ENCODE measurements at places on chromosomes 4 and X.
A peak's percentile ranks its signal among the peaks of the same experiment; 100 is the strongest.

GRCh38 chr4:40195182-40196177, 1.4 kb upstream of the RHOH start:
- DNase-seq: no peak

GRCh38 chrX:25287521-25287920, 271.8 kb upstream of the ARX start:
- no peak for DNase-seq

DNA sequence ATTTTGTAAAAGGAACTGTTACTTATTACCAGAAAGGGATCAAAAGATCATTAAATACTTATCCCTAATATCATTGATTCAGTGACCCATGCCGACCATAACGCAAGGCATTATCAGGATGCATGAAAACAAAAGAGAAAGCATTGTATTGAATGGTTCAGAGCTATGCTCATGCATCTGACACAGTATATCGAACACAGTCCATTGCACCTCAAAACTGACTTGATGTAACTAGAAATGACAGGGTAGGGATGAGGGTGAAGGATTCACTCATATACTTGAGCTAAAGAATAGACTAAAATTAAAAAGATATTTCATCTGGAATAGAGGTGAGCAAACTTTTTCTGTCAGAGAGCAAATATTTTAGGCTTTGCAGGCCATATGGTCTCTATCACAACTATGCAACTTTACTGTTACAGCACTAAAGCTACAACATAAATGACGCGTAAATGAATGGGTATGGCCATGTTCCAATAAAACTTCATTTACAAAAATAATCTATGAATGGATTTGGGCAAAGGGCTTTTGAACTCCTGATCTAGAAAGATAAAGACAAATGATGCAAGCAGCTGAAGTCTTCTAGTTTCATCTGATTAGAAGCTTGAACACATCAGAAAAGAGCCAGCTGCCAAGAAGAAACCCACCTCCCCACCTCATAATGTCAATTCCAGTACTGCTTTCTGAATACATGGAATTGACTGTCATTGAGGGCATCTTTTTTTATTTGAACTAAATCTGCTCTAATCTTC, 12.9 kb upstream of the SPP1 start:
- no peak for DNase-seq

GRCh38 chrX:10049236-10049635, 82.1 kb downstream of the CLDN34 start:
- DNase-seq: no peak

GRCh38 chr4:76749355-76749754, 148.6 kb downstream of the SOWAHB start:
- no peak for DNase-seq

GRCh38 chr4:2076908-2077536, 17.9 kb downstream of the NAT8L start:
- no peak for DNase-seq

DNA sequence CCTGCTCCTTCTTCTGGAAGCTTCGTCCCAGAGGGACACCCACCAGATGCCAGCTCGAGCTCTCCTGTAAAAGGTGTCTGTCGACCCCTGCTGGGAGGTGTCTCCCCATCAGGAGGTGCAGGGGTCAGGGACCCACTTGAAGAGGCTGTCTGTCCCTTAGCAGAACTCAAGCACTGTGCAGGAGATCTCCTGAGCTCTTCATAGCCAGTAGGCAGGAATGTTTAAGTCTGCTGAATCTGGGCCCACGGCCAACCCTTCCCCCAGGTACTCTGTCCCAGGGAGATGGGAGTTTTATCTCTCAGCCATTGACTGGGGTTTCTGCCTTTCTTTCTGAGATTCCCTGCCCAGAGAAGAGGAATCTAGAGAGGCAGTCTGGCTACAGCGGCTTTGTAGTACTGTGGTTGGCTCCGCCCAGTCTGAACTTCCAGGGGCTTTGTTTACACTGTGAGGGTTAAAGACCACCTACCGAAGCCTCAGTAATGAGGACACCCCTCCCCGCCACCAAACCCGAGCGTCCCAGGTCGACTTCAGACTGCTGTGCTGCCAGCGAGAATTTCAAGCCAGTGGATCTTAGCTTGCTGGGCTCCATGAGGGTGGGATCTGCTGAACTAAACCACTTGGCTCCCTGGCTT, 1383.0 kb upstream of the TENM3 start:
- peak; percentile 1 for DNase-seq

DNA sequence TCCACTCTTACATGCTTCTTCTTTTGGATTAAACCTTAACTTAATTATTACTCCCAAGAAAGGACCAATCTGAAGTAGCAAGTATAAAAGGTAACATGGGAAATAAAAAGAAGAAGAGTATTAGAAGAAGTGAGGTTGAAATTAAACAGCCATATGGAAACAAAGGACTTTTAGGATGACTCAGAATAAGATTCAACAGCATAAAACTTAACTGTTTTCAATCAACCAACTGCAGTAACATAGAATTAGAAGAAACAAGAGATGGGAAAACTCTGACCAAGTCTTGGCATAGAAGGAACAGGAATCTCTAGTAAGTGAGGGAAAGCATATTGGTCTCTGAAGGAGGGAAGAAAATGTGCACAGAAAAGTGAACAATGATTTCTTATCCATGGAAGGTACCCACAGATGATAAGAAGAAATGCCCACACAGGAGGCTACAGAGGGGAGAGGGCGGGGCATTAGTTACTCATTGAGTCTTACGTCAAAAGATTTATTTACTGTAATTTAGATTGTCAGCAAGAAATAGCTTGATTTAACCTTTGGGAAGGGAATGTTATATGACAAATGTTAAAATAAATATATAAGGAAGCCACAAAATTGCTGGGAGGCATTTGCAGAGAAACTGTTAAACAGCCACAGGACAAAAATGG, 177.3 kb downstream of the BANK1 start:
- no peak for DNase-seq

- DNase-seq: no peak
These were observed 38.2 kb downstream of the HTRA3 start for GRCh38 chr4:8307714-8308113.

All from NCI-H1105 treated with DMSO at 0.1 percent for 48 hours (cell line).